Suprapubic skin (tissue), 4 donors: ENCODE measurements at places on chromosomes 12 and 14. TPM values are rescaled to one million over a fixed set of nuclear protein-coding genes. Genes with fewer than 3 reads are reported as not detected.

TMEM30B gene
- 42.0 TPM for total RNA-seq

DNAJC22 gene
- 1.3 TPM for total RNA-seq

SYNDIG1L gene
- 0.32 TPM for total RNA-seq

FOXA1 gene
- 10.2 TPM for total RNA-seq

KERA gene
- total RNA-seq = not detected

ARMH4 gene
- 2.8 TPM for total RNA-seq

ASPG gene
- total RNA-seq = 26.0 TPM

MYF5 gene
- total RNA-seq = not detected

B4GALNT3 gene
- total RNA-seq = 33.0 TPM

GRCh38 chr14:71753976-71754375, 178.3 kb upstream of the RGS6 start:
- no peaks in the 10 kb centered on the region for H3K36me3 ChIP-seq
- H3K4me1 ChIP-seq = peaks cover 9% of the 10 kb centered on the region
- no peak overlapping the region for H3K4me3 ChIP-seq
- no peak overlapping the region for H3K27ac ChIP-seq
- no peaks in the 10 kb centered on the region for H3K27me3 ChIP-seq
- DNase-seq = no peak

- DNase-seq = no peak
- H3K36me3 ChIP-seq = no peaks in the 10 kb centered on the region
- no peak overlapping the region for H3K4me3 ChIP-seq
- H3K27me3 ChIP-seq = no peaks in the 10 kb centered on the region
Measured at GRCh38 chr12:74144396-74144795, 393.2 kb upstream of the ATXN7L3B start.

- peaks cover 12% of the 10 kb centered on the region for H3K36me3 ChIP-seq
- H3K27ac ChIP-seq = no peak overlapping the region
- no peak for DNase-seq
- no peak overlapping the region for H3K4me3 ChIP-seq
- H3K4me1 ChIP-seq = no peaks in the 10 kb centered on the region
- H3K27me3 ChIP-seq = no peaks in the 10 kb centered on the region
Measured at GRCh38 chr14:90579816-90580215, 183.0 kb downstream of the CALM1 start.

DNA sequence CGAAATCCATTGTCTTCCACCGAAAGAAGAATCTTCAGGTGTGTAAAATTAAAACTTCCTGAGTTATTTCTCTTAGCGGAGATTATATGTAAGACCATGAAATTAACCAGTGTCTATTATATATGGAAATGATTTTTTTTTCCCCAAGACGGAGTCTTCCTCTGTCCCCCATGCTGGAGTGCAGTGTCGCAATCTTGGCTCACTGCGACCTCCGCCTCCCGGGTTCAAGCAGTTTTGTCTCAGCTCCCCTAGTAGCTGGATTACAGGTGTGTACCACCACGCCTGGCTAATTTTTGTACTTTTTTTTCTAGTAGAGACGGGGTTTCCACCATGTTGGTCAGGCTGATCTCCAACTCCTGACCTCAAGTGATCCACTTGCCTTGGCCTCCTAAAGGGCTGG, 2.8 kb downstream of the RAN start:
- H3K4me3 ChIP-seq = no peak overlapping the region
- H3K4me1 ChIP-seq = peaks cover 27% of the 10 kb centered on the region
- H3K27me3 ChIP-seq = no peaks in the 10 kb centered on the region
- no peak overlapping the region for H3K27ac ChIP-seq

- no peak for DNase-seq
- no peaks in the 10 kb centered on the region for H3K4me1 ChIP-seq
- no peak overlapping the region for H3K4me3 ChIP-seq
- H3K27me3 ChIP-seq = no peaks in the 10 kb centered on the region
- no peak overlapping the region for H3K27ac ChIP-seq
Measured at GRCh38 chr12:6442836-6443235, 1.9 kb upstream of the CD27 start.

DNA sequence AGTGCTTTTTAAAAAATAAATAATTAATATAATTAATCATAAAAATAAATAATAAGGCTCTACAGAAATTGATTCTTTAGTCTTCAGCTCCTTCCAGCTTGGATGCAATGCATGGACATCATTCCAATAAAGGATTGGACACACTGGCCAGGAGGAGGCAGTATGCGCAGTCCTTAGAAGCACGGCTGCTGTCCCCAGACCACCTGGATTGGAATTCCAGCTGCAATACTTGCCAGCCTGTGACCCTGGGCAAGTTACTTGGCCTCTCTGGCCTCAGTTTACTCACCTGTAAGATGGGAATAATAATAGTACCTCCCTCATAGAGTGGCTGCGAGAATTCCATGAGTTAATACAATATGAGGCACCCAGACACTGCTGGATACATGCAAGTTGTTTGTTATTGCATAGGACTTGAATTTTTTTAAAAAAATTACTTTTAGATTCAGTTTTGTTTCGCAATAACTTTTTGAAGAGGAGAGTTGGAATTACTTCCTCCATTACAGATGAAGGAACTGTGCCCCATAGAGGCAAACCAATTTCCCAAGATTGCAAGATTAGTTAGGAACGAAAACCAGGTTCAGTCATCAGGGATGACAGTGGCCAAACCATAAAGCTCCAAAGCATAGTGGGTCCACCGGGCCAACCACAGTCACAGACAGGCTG, 12.2 kb downstream of the RPH3A start:
- peaks cover 61% of the 10 kb centered on the region for H3K27me3 ChIP-seq
- no peak overlapping the region for H3K4me3 ChIP-seq
- H3K36me3 ChIP-seq = no peaks in the 10 kb centered on the region
- no peak overlapping the region for H3K27ac ChIP-seq

DNA sequence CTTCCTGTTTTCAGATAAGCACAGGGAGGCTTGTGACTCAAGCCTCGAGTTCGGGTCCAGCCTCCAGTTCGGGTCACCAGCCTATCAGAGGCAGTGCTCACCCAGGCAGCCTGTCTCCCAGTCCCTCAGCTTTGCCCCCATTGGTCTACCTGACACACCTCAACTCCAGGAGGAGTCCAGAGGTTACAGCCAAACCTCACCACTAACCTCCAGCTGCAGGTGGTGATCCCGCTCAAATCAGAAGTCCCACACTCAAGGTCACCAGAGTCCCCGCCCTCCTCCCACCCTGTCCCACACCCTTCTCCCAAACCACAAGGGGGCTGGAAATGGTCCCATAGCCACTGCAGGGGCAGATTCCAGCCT, 42.1 kb downstream of the KDM2B start:
- H3K27me3 ChIP-seq = no peaks in the 10 kb centered on the region
- no peak for DNase-seq
- no peak overlapping the region for H3K4me3 ChIP-seq
- H3K27ac ChIP-seq = no peak overlapping the region
- peaks cover 4% of the 10 kb centered on the region for H3K36me3 ChIP-seq

GRCh38 chr12:25825446-25825845, 133.0 kb upstream of the RASSF8 start:
- H3K4me1 ChIP-seq = peaks cover 4% of the 10 kb centered on the region
- no peaks in the 10 kb centered on the region for H3K27me3 ChIP-seq
- no peak overlapping the region for H3K4me3 ChIP-seq
- H3K27ac ChIP-seq = no peak overlapping the region

DNA sequence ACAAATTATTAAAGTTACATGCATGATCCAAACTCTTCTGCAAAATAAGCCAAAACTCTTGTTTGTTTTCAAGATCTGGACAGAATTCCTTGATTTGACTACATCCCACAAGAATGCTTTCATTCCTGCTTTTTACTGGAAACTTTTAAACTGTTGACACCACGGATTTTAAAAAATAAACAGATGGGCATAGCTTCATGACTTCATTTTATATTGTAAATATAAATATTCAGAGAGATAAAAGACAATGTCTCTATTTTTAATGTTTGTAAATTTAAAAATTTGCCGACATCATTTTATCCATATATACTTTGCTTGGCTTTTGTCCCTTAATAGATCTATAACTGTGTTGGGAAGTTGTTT, 134.3 kb upstream of the DCN start:
- no peaks in the 10 kb centered on the region for H3K27me3 ChIP-seq
- no peak for DNase-seq
- H3K4me3 ChIP-seq = no peak overlapping the region

- no peak overlapping the region for H3K4me3 ChIP-seq
- H3K4me1 ChIP-seq = peaks cover 18% of the 10 kb centered on the region
- DNase-seq = no peak
- no peaks in the 10 kb centered on the region for H3K36me3 ChIP-seq
- H3K27me3 ChIP-seq = no peaks in the 10 kb centered on the region
Measured at GRCh38 chr14:50778721-50779483, 52.1 kb downstream of the NIN start.

DNA sequence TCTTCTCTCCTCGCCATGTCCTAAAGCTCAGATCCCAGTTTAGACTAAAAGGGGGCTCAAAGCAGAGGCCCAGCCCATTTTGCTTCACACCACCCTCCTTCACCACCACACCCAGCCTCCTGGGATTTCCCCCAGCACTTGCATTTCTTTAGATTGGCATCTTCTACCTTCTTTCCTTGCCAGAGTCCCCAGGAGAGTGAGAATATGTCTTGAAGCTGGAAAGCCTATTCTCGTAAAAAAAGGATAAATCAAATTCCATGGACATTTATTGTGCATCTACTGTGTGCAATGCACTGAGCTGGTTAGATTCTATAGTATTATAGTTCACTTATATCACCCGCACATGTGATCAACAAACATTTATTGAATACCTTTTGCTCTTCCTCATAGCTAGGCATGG, 10.2 kb downstream of the FBXW8 start:
- no peaks in the 10 kb centered on the region for H3K27me3 ChIP-seq
- H3K4me3 ChIP-seq = no peak overlapping the region
- H3K27ac ChIP-seq = no peak overlapping the region

DNA sequence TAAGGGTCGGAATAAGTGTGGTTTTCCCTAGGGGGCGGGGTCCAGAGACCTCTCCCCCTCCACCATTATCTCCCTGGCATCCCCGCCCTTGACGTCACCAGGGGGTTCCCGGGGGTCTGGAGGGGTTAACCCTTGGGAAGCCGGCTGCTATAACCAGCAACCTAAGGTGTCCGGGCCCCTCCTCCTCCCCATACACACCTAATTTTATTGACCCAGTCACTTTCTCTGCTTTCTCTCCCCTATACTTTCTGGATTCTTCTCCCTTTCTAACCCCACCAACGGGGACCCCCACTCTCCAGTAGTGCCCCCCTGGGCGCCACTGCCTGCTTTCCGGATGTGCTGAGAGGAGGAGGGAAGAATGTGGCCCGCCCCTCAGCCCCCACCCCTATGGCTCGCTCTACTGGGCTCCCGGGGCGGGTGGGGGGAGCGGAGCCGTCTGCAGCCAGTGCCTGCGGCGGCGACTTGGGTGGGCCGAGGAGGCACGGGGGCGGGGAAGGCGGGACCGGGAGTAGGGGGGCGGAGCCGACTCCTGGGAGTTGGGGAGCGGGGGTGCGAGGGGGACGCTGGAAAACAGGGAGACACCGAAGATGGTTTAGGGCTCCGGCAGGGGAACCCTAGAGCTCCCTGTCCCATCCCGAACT, 1.8 kb downstream of the GLI1 start:
- H3K27ac ChIP-seq = peak overlapping the region; percentile 70
- no peaks in the 10 kb centered on the region for H3K27me3 ChIP-seq
- H3K4me1 ChIP-seq = peaks cover 45% of the 10 kb centered on the region
- H3K4me3 ChIP-seq = peak overlapping the region; percentile 75

DNA sequence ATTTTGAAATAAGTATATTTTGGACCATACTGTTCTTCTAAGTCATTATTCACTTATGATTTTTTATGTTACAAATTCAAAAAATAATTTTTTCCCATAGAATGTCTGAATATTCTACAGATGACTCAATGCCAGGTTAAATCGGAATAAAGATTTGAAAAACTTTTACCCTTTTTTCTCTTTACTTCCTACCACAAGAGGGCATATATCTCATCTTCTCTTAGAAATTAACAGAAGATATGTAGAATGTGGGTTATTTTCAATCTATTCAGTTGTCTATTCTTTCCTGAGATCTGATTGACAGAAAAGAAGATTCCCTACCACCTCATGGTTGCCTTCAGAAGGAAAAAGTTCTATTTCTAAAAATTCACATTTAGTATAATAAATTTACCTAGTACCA, 53.0 kb upstream of the KITLG start:
- H3K27me3 ChIP-seq = no peaks in the 10 kb centered on the region
- no peak for DNase-seq
- H3K36me3 ChIP-seq = no peaks in the 10 kb centered on the region
- no peak overlapping the region for H3K4me3 ChIP-seq

- H3K27me3 ChIP-seq = peaks cover 3% of the 10 kb centered on the region
- DNase-seq = no peak
- H3K4me1 ChIP-seq = no peaks in the 10 kb centered on the region
- no peaks in the 10 kb centered on the region for H3K36me3 ChIP-seq
Measured at GRCh38 chr14:21833836-21834235, 160.2 kb upstream of the OR4E1 start.

DNA sequence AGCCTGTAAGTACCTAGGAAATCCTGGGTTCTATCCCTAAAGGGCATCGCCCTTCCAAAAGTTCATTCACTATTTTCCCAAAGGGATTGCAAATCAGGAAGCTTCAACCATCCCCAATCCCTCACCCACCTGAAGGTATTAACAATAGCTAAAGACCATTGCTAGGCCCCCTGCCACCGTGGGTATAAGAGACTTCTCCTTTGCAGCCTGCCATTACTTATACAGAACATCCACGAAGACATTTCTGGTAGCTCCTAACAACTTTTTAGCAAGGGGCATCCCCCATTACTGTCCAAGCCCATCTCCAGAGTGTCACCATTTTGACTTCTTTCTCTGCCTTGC, 384 bp upstream of the SMUG1 start:
- no peaks in the 10 kb centered on the region for H3K36me3 ChIP-seq
- no peak for DNase-seq
- H3K4me1 ChIP-seq = peaks cover 36% of the 10 kb centered on the region
- H3K27me3 ChIP-seq = no peaks in the 10 kb centered on the region
- H3K27ac ChIP-seq = no peak overlapping the region

GRCh38 chr14:77973246-77973645, 173.3 kb downstream of the ADCK1 start:
- H3K27ac ChIP-seq = no peak overlapping the region
- H3K4me1 ChIP-seq = no peaks in the 10 kb centered on the region
- no peak for DNase-seq
- no peaks in the 10 kb centered on the region for H3K27me3 ChIP-seq

DNA sequence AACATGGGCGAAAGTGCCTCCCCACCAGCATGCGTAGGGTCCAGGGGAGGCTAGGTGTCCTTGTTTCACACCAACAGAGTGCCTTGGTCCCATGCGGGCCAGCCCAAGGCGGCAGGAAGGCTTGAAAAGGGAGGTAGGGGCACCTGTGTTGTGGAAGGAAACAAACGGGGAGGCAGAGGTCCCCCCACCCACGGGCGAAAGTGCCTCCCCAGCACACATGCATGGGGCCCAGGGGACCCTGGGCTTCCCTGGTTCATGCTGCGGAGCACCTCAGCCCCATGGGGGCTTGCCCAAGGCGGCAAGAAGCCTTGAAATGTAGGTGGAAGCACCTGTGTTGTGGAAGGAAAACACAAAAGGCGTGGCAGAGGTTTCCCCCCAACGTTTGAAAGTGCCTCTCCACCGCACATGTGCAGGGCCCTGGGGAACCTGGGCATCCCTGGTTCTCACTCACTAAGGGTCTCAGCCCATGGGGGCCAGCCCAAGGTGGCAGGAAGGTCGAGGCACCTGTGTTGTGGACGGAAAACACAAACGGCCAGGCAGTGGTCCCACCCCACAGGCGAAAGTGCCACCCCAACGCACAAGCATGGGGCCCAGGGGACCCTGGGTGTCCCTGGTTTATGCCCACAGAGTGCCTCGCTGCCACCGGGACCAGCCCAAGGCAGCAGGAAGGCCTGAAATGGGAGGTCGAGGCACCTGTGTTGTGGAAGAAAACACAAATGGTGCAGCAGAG, 374.7 kb downstream of the ALG10 start:
- no peaks in the 10 kb centered on the region for H3K4me1 ChIP-seq
- H3K27ac ChIP-seq = no peak overlapping the region
- H3K36me3 ChIP-seq = no peaks in the 10 kb centered on the region
- peak; percentile 46 for DNase-seq

GRCh38 chr12:107973950-107974349, 155.1 kb upstream of the WSCD2 start:
- no peak overlapping the region for H3K4me3 ChIP-seq
- H3K36me3 ChIP-seq = no peaks in the 10 kb centered on the region
- H3K4me1 ChIP-seq = no peaks in the 10 kb centered on the region
- DNase-seq = no peak
